ENCODE measurements at places on chromosomes 13 and 19.

DNA sequence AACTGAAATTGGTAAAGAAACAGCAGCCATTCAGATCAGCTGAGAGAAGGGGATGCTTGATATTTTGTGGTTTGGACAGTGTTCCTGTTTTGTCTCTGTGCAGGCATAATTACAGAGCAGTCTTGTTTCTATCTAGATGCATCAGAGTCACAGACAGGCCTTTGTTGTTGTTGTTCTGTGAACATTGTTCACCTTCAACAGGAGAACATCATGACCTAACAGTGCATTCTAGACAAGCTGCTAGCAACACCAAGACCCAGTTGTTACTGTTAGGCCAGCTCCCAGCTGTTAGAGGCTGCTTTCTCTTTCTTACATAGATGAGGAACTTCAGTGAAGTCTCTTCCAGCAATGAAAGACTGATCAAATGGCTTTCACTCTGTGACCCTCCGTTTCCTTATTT lies 8.5 kb upstream of the LSR start:
- DNase-seq = no peak

- no peak for DNase-seq
Observed at GRCh38 chr19:18194554-18195238, 1.7 kb downstream of the MPV17L2 start.

DNA sequence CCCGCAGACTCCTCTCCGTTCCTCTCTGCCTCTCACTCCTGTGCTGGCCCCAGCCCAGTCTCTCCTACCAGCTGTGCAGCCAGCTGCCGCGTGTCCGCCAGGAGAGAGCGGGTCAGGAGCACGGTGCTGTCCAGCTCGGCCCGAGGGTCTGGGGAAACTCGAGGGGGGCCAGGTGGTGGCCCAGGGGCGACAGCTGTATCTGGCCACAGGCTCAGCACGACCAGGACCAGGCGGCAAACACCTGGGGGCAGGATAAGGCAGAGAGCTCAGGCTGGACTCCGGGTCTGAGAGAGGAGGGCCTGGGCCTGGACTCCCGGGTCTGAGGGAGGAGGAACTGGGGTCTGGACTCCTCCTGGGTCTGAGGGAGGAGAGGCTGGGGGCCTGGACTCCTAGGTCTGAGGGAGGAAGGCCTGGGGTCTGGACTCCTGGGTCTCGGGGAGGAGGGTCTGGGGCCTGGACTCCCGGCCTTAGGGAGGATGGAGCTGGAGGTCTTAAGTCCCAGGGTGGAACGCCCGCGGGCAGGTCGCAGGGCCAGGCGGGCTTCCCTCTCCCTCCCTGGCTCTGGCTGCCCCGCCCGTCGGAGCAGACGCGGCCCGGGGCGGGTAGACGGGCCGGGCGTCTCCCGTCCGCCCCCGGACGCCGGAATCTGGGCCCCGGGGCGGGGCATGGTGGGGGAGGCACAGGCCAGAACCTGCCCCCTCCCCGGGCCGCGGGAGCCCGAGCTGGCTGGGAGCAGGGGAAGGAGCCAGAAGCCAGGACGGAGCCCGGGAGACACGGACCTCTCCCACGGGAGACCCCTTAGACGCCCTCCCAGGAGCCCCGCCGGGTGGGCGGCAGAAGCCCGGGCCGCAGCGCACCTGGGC lies 1.3 kb downstream of the IL11 start:
- no peak for DNase-seq

- DNase-seq = no peak
Observed at GRCh38 chr19:58338825-58339558, 12.2 kb downstream of the ZSCAN22 start.

GRCh38 chr13:97116754-97117153 lies 105.4 kb upstream of the MBNL2 start:
- no peak for DNase-seq

DNA sequence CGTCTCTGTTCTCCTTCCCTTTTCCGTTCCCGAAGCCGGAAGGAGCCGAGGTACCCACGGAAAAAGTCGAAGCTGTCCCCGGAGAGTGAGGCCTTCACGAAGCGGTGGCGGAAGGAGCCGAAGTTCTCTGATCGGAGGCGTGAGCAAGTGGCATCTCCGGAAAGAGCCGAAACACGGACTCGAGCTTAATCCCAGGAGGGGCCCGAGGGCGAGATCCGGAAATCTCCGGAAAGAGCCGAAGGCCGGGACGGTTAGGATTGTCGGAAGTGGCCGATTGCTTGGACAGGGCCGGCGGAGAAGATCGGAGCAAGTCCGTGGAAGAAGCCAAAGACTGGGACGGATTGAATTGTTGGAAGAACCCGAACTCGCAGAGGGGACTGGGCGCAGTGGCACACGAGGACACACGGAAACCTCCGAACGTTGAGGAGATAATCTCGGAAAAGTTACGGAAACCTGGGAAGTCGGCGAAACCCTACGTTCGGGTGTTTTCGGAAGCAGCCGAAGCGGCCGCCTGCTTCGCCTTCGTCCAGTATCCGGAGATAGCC lies 440 bp upstream of the U2AF2 start:
- peak; percentile 100 for DNase-seq

DNA sequence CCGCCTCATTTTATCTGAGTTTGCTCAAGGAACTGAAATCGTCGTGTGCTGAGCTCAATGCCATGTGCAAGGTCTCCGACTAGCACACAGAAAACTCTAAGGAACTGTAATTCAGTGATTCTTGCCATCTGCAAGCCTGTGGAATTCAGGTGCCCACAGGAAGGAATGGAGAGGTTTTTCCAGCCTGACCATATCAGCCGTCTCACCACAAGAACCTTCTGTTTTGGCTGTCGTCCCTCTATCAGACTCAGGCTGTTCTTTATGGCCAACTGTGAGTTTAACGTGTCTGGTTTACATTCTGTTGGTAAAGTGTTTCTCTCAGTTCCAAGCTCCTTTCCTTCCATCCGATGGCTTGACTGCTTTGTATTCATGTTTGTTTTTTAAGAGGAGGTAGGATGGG lies 293.5 kb downstream of the SPRY2 start:
- DNase-seq = no peak

- DNase-seq = no peak
Observed at GRCh38 chr13:95349267-95349666, 48.0 kb upstream of the ABCC4 start.

DNA sequence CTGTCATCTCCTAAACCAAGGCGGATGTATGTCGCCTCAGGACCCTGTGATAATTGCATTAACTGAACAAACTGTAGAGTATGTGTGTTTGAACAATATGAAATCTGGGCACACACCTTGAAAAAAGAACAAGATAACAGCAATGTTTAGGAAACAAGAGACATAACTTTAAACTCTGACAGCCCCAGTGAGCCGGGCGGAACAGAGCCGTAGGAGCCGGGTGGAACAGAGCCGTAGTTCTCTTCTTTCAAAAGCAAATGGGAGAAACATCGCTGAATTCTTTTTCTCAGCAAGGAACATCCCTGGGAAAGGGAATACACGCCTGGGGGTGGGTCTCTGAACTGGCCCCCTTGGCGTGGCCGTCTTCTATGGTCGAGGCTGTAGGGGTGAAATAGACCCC lies 31.8 kb upstream of the ZNF675 start:
- DNase-seq = no peak

GRCh38 chr19:4329858-4330257 lies 8.8 kb downstream of the STAP2 start:
- DNase-seq = no peak

- no peak for DNase-seq
Observed at GRCh38 chr13:103255587-103256301, 189.5 kb upstream of the SLC10A2 start.

- DNase-seq = no peak
Observed at GRCh38 chr13:44397766-44398223, 24.2 kb downstream of the SERP2 start.

DNA sequence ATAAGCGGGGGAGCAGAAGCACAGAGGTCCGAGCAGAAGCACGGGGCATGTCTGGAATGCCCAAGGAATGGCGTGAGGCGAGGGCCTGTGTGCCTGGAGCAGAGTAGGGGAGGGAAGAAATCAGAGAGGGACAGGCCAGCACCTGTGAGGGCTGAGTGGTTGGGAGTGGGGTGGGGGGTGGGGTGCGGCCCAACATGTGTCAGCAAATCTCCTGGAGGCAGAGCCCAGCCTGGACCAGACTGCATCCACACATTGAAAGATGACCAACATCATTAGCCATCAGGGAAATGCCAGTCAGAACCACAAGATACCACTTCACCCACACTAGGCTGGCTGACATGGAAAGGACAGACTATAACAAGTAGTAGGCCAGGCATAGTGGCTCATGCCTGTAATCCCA lies 11.2 kb downstream of the CLASRP start:
- DNase-seq = no peak

GRCh38 chr19:14769201-14769600 lies 9.2 kb downstream of the ADGRE2 start:
- peak; percentile 28 for DNase-seq

- no peak for DNase-seq
Observed at GRCh38 chr19:30341611-30342201, 30.5 kb upstream of the ZNF536 start.

- no peak for DNase-seq
Observed at GRCh38 chr19:10815007-10815536, 20.9 kb downstream of the TMED1 start.

GRCh38 chr19:10115392-10116084 lies 4.0 kb downstream of the P2RY11 start:
- no peak for DNase-seq

DNA sequence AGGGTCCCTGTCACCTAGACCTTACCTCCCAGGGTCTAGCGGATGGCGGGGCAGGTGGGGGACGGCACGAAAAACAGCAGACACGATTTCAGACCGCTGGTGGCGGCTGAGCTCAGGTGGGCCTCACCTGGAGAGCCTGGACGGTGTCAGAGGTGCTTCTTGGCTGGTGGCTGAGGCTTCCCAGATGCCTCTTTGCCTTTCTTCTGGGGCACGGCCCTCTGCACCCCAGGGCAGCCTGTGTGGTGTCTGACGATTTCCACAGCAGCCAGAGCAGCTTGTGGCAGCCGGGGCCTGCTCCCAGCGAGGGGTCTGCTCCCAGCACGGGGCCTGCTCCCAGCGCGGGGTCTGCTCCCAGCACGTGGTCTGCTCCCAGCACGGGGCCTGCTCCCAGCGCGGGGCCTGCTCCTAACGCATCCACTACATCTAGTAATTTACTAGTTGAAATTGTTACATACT lies 66.7 kb downstream of the ATP11A start:
- DNase-seq = no peak

DNA sequence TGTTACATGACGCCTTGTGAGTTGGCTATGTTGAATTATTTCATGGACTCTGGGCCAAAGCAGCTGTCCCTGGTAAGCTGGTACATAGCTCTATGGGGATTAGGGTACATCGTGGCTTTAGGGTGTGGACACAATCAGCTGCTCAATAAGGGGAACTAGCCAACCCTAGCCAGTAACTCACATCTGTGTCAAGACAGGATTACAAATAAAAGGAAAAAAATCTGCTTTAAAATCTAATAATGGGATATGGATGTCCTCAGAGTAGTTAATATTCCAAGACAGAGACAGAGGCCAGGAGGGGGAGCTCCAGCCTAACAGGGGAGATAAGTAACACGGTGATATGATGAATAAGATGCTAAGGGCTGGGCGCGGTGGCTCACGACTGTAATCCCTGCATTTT lies 21.1 kb upstream of the ZNF766 start:
- no peak for DNase-seq

- no peak for DNase-seq
Observed at GRCh38 chr13:24866488-24866887, 102.5 kb downstream of the RNF17 start.

GRCh38 chr19:30006207-30006606 lies 64.2 kb downstream of the URI1 start:
- no peak for DNase-seq

Data from ascending aorta (tissue), 2 donors.